ENCODE measurements at places on chromosomes 2 and 18. TPM values are rescaled to one million over a fixed set of nuclear protein-coding genes. Genes with fewer than 3 reads are reported as not detected.
A peak's percentile ranks its signal among the peaks of the same experiment; 100 is the strongest.

GRCh38 chr18:46570666-46571065, 86.4 kb downstream of the LOXHD1 start:
- DNase-seq, result no peak

DNA sequence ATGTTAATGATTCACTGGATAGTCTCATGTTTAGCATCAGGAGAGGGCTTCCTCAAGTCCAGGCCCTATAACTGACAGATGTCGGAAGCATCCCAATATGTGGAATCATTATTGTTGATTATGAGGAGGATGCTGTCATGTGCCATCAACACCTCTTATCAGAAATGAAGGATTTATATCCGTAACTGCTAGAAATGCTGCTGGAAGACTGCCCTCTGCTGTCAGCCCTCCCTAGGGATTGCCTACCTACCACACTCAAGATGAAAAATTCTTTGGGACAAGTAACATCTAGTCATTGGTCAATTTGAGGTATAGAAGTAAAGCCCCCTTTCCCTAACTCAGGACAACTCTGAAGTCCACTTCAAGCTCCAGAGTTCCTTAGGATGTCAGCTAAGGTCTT, 1166.5 kb upstream of the NXPH2 start:
- DNase-seq, result no peak

DNA sequence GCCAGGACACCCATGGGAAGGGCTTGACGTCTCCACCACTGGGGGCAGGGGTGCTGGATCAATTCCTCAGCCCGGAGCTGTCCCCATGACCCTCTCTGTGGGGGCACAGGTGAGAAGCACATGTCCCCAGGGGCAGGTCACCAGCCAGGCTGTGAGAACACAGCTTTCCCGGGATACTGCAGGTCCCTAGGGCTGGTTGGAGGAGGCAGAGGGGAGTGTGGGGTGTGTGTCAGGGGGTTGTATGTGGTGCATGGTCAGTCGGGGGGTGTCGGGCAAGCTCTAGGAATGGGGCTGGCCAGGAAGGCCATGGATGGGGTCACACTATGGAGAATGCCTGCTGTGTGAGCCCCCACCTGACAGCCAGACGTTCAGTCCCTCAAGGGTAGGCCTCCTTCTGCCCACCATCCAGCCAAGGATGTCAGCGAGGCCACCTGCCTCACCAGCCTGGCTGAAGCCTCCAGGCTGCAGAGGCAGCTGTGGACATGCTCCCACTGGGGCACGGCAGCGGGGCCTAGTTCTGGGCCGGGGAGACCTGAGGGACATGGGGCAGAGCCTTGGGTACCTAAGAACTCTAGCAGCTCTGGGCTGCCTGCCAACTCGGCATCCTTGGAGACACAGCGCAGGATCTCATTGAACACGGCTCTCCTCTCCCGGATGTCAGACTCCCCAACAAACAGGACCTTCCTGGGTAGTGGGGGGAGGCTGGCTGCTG, 10.3 kb downstream of the HS1BP3 start:
- peak; percentile 75 for DNase-seq

DNA sequence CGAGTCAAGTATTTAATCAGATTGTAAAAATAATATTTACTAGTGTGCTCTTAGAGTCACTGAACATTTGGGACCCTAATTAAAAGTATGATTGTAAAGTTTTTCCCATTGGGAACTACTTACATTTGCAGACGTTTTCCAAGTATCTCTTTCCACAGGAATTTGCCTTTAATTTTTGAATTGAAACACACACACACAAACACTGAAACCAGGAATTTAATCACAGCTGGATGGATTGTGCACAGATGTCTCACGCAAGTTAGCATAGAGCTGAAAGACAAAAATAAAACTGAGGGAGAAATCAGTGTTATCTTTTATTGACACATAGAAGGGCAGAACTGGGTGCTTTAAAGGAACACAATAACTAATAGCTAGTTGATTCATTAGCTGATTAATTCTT, 230.7 kb downstream of the RND3 start:
- DNase-seq, result no peak

- DNase-seq, result no peak
These were observed 143.0 kb downstream of the RAD51AP2 start for GRCh38 chr2:17375262-17375661.

- DNase-seq, result no peak
These were observed 862.9 kb upstream of the ACVR2A start for GRCh38 chr2:146981921-146982320.

GRCh38 chr2:70850925-70851324, 15.3 kb upstream of the CD207 start:
- DNase-seq, result no peak

- no peak for DNase-seq
These were observed 237.5 kb upstream of the CHAC2 start for GRCh38 chr2:53530126-53530525.

GRCh38 chr2:180763263-180763989, 217.0 kb upstream of the UBE2E3 start:
- DNase-seq, result no peak

- no peak for DNase-seq
These were observed 309.8 kb upstream of the COL3A1 start for GRCh38 chr2:188664416-188664815.

DNA sequence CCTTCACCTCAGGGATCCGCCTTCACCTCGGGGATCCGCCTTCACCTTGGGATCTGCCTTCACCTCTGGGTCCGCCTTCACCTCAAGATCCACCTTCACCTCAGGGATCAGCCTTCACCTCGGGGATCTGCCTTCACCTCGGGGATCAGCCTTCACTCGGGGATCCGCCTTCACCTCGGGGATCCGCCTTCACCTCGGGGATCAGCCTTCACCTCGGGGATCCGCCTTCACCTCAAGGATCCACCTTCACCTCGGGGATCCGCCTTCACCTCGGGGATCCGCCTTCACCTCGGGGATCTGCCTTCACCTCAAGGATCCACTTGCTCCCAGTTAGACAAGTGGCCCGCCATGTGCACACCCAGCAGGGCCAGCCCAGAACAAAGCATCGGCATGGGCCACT, 7.3 kb downstream of the KIF1A start:
- DNase-seq, result peak; percentile 62

DNA sequence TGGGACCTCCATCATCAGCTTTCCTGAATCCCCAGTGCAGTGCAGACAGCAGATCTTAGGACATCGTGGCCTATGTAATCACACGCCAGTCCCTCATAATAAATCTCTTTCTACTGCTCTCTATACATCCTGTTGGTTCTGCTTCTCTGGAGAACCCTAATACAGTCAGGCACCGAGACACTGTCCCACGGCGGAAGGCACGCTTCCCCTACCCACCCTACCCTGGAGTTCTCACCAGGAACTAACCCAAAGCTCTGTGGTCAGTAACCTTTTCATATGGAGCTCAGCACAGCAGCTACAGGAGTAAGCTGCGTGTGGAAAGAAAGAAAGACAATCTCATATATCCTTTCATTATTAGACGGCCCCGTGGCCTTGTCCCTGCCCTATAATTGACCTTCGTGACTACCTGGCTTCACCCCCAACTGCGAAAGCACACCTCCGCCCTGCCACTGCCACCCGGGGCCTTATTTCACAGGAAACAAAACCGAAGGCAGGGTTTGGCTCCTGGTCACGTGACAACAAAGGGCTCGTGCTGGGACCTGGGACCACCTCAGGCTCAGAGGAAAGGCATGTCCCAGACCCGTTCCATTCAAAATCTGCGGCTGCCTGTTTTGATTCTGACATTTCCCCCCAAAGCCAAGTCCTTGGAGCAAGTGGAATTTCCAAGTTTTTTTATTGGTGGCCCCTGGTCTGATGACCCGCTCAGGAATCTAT, 99.7 kb upstream of the ODC1 start:
- no peak for DNase-seq

GRCh38 chr2:147989809-147990403, 30.6 kb downstream of the ORC4 start:
- DNase-seq, result no peak

GRCh38 chr2:231308631-231309428, 86.7 kb upstream of the B3GNT7 start:
- no peak for DNase-seq

GRCh38 chr18:75052475-75052874, 156.5 kb downstream of the PTGR3 start:
- DNase-seq, result no peak

- DNase-seq, result no peak
These were observed 11.0 kb upstream of the IL1R1 start for GRCh38 chr2:102131564-102131963.

GRCh38 chr2:203840655-203841205, 26.8 kb upstream of the CTLA4 start:
- no peak for DNase-seq

- peak; percentile 79 for DNase-seq
These were observed 26.9 kb upstream of the KCTD1 start for GRCh38 chr18:26574958-26575864.

- no peak for DNase-seq
These were observed 177.8 kb upstream of the HAAO start for GRCh38 chr2:42970151-42970550.

GRCh38 chr2:238638982-238639628, 208.8 kb upstream of the TWIST2 start:
- no peak for DNase-seq

GRCh38 chr2:27250652-27251379, 12.0 kb downstream of the SLC30A3 start:
- DNase-seq, result no peak

GRCh38 chr2:144341538-144341937, 178.4 kb downstream of the ZEB2 start:
- no peak for DNase-seq

DNA sequence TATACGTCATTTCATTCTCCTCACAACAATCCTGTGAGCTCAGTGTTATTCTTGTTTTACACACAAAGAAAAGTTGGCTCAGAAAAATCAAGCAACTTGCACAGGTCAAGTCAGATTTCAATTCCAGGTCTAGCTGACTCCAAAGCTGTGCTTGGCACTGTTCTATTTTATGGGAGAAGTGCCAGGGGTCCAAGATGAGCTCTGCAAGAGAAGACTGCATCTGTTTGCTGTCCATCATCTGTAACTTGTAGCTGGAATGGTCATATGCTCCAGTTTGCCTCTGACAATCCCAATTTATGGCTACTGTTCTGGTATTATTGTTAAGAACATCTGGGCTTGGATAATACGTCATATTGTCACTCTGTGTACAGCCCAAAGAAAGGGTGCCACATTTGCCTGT, 28.9 kb downstream of the KCNF1 start:
- no peak for DNase-seq

DNA sequence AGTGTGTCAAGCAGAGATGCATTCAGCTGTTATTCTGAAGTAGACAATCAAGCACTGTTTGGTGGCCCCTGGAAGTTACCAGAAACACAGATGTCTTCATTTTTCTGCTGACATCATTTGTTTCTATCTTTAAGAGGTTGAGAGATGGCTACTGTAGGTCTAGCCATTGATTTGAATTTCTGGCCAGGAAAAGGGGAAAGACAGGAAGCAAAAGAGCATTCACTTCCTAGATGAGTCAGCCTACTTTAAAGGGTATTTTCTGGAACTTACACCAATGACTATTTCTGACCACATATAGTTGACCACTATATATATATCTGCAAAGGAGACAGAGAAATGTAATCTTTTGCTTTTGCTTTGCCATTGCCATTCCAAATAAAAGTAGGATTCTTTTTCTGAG, 900.1 kb upstream of the SOX11 start:
- DNase-seq, result no peak

DNA sequence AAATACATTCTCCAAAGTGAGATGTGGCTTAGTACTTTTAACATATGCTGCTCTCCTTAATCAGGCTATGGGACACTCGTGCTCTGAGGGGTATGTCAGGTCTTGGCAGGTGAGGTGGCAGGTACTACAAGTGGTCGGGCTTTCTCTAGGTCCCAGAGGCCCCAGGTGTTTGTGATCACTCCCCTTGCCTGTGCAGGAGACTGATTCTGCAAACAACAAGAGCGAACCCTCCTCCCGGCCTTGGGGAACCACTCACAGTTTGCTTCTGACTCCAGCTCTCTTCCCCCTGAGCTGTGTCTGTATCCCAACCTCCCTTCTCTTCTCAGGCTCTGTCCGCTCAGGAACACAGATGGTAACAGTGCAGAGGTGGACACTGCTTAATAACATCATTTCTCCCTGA, 48.1 kb downstream of the ATOH8 start:
- no peak for DNase-seq

GRCh38 chr2:234869969-234870368, 81.8 kb upstream of the SH3BP4 start:
- DNase-seq, result no peak

DNA sequence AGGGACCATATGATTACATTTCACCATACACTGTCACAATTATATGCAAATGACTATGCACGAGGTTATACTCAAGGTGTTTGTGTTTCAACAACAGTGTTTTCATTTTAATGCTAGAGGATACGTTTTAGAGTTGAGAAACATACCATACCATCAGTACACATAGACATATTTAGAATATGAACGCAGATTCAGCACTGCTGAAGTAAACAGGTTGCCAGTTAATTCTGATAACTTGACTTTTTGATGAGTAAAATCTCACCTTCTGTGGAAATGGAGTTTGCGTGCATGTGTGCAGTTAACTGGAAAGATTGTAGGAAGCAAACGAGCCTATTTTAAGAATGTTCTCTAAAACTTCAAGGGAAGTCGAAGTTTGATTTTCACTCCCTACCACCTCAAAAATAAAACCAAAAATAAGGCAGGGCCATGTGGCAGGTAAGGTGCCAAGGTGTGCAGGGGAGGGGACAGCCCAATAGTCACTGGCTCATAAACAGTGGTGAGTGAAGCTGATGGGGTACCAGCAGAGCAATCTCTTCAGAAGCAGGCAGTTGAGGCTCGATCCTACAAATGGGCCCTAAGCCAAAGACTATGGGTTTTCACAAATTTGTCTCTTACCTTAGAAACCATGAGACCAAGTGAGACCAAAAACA, 213.1 kb downstream of the IKZF2 start:
- DNase-seq, result no peak

- DNase-seq, result no peak
These were observed 117.4 kb upstream of the CHRNA1 start for GRCh38 chr2:174881678-174882077.

The TRABD2A gene
- total RNA-seq, result 0.73 TPM

The DDX1 gene
- 142 TPM for total RNA-seq

The SCN9A gene
- 1.8 TPM for total RNA-seq

The MFSD2B gene
- not detected for total RNA-seq

The C2orf15 gene
- total RNA-seq, result not detected

The MYO5B gene
- 0.89 TPM for total RNA-seq

The BOLL gene
- total RNA-seq, result not detected

The PHOSPHO2 gene
- 3.6 TPM for total RNA-seq

The HOXD1 gene
- not detected for total RNA-seq

The SIX2 gene
- total RNA-seq, result 0.65 TPM
